Kidney tubule cell (primary cell): ENCODE measurements at places on chromosomes 3 and 15.
A peak's percentile ranks its signal among the peaks of the same experiment; 100 is the strongest.

GRCh38 chr15:85463976-85464375, 83.6 kb downstream of the AKAP13 start:
- DNase-seq, result no peak

DNA sequence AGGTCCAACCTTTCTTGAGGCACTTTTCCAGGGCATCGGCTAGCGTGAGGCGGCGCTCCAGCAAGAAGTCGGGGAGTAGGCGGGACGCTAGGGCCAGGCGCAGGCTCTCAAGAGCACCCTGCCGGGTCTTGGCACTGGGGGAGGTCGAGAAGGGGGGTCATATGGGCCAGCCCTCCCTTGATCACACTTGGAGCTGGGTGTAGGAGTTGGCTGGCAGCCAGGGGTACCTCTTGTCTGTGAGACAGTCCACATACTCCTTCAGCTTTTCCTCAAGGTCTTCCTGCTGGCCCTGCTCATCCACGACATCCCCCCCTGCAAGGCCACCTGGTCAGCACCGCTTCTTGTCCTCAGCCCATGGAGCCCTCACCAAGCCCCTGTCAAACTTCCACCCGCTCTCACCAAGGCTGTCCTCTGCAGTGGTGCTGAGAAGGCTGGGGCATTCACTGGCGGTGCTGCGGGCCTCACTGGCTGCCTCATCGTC, 2.0 kb downstream of the IFRD2 start:
- no peak for DNase-seq

- peak; percentile 61 for DNase-seq
Measured at GRCh38 chr3:138833899-138834595, 681 bp downstream of the PIK3CB start.

GRCh38 chr15:86101818-86102217, 22.1 kb downstream of the AGBL1 start:
- no peak for DNase-seq

DNA sequence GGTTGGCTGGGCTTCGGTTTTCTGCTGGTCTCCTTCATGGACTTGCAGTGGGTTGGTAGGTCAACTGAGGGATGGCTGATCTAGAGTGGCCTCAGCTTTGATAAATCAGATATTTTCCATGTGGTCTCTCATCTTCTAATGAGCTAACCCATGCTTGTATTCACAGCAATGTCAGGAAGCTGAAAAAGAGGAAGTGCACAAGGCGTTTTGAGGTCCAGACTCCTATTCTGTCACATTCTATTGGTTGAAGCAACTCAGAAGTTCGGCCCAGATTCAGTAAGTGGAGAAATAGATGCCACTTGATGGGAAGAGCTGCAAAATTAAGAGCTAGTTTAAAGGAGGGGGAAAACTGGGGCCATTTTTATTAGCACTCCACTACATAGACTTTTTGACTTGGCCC, 361.2 kb downstream of the DIPK2A start:
- no peak for DNase-seq

- DNase-seq, result peak; percentile 67
Measured at GRCh38 chr3:115363071-115363470, 216.0 kb upstream of the ZBTB20 start.

GRCh38 chr15:34436956-34437442, 609 bp downstream of the GOLGA8A start:
- DNase-seq, result peak; percentile 51

- peak; percentile 77 for DNase-seq
Measured at GRCh38 chr3:112751564-112752512, 94.8 kb downstream of the CD200R1L start.

GRCh38 chr3:55196495-55196894, 268.6 kb upstream of the LRTM1 start:
- no peak for DNase-seq

- no peak for DNase-seq
Measured at GRCh38 chr3:140145528-140145927, 210.5 kb downstream of the CLSTN2 start.
